Cardiac fibroblast (primary cell): ENCODE measurements at places on chromosomes 11 and 22.

DNA sequence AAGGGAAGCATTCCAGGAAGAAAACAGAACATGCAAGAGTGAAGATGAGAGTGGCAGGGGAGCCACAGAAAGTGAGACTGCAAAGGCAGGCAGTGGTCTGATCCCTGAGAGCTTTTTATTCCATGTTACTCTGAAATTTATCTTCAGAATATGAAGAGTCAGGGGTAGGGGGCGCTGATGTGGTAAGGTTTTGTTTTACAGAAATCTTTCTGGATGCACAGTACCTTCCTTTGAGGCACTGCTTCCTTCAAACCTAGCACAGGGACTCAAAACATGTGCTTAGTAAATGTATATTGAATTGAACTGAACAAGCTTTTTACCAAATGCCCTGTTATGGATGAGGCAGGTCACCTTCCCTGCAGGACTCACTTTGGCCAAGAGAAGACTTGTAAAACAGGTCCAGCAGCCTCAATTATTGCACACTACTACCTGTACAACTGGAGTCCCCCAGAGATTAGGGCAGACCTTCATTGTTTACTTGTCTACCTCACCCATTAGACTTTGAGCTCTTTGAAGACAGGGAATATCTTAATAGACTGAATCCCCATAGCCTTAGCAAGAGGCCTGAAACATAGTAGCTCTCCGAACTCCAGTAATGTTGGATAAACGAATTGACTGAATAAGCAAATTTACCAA lies 2.2 kb downstream of the PAK1 start:
- DNase-seq, result no peak

DNA sequence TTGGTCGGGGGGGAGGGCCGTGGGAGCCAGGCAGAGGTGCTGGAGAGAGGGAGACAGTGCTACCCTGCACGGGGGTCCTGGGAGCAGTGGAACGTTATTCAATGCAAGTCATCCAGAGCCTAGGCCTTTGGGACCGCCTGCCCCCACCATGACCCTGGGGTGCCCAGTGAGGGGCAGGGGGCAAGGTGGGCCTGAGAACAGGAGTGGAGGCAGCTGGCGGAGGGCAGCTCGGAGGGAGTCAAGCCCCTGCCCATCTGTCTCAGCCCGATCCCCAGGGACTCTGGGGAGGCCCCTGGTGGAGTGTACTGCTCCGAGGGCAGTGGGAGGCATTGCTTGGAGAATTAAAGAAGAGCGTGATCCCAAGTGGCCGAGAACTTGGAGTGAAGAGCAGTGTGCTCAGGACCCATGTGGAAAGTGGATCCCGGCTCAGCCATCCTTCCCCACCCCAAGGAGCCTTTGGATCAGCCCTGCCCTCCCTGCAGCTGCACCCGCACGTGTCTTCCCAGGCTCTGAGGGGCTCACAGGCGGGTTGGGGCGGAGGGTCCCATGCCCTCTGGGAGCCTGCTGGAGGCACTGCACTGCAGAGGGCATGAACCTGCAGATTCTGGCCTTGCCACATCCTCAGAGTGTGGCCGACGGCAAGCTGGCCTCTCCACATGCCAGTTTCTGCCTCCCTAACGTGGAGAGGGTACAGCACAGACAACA lies 34.0 kb upstream of the SMIM38 start:
- DNase-seq, result no peak

- DNase-seq, result no peak
Observed at GRCh38 chr11:65546217-65546958, 11.8 kb downstream of the LTBP3 start.

DNA sequence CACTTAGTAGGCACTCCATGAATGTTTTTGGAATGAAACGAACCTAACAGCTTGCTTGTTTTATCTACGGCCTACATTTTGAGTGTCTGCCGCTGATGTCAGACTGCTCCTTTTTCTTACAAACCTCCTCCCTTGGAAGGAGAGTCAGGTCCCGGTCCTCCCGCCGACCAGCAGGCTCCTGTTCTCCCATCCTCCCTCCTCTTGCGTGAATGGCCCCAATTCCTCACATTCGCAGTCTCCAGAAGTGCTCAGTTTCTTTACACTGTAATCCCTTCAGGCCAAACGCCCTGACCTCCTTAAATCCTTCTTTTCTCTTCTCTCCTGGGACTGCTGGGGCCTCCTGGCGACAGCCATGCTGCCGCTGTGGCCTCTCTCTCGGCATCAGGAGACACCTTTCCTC lies 82.6 kb upstream of the CSNK2A3 start:
- no peak for DNase-seq

- no peak for DNase-seq
Observed at GRCh38 chr11:4863876-4864275, 14.9 kb upstream of the OR51S1 start.

GRCh38 chr11:76680518-76681425 lies 10.2 kb upstream of the LRRC32 start:
- DNase-seq, result peak; percentile 78

DNA sequence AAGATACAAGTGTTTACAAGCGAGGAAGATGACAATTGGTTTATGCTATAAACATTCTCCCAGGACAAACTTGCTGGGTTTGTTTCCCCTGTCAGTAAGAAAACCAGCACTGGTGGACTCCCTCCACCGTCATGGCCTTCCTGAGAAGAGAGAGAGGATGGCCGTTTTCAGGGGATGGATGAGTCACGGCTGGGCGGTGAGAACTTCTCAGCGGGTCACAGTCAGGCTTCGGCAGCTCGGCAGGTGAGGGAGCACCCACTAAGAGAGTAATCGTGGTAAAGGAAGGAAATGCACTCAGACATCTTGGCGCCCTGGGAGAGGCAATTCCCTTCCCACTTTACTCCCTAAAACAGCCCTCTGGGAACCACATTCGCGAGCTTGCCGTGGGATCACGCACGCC lies 83.9 kb downstream of the NCAM1 start:
- DNase-seq, result no peak

- no peak for DNase-seq
Observed at GRCh38 chr11:75035911-75036565, 47.3 kb downstream of the NEU3 start.

DNA sequence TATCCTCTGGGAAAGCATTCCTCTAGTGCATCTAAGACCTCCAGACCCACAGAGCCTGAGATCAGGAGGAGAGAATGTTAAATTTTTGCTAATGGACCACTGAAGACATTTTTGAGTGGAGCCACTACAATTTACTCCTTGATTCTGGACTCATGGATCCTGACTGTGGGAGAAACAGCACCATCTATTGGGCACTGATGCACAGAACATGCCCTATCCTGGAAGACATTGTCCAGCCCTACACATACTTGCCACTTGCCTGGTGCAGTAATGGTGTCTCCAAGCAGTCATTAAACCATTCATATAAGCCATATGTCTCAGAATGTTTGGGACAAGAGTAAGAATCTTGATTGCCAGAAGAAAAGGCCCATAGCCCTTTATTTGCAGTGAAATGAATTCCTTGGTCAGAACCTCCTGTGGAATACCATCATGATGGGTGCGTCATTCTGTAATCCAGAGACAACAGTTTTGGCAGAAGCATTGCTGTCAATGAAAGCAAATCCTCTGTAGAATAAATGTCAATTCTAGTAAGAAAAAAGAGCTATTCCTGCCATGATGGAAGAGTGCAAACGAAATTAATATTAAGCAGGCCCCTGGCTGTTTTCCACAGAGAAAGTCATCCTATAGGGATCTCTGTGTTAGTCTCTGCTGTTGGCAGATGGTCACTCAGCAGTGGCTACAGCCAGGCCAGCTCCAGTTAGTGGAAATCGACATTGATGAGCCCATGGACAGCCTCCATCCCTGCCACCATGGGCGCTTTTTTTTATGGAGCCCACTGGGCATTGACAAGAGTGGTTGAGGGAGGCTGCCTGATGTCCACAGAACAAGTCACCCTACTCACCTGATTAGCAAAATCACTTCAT lies 43.5 kb downstream of the GGTLC2 start:
- peak; percentile 76 for DNase-seq

DNA sequence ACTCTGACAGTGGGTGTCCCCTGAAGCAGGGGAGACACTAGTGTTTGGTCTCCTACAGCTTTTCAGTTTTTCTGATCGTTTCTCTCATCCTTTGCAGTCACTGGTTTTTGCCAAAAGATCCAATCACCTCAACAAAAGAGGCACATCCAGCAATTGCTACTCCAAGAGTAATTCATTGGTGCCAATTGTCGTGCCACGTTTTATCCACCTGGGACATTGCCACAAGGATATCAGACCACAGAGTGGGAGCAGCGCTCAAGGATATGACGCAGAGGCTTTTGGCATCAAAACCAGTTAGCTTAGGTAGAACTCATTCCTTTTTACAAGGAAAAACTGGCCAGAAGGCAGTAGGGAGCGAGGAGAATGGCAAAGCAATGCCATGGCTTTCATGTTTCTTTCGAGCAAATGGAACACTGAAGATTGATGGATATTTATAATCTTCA lies 40.9 kb upstream of the BLID start:
- DNase-seq, result peak; percentile 84

GRCh38 chr11:79544361-79544760 lies 103.5 kb upstream of the TENM4 start:
- DNase-seq, result no peak

GRCh38 chr11:44275961-44276550 lies 33.9 kb downstream of the ALX4 start:
- DNase-seq, result no peak

DNA sequence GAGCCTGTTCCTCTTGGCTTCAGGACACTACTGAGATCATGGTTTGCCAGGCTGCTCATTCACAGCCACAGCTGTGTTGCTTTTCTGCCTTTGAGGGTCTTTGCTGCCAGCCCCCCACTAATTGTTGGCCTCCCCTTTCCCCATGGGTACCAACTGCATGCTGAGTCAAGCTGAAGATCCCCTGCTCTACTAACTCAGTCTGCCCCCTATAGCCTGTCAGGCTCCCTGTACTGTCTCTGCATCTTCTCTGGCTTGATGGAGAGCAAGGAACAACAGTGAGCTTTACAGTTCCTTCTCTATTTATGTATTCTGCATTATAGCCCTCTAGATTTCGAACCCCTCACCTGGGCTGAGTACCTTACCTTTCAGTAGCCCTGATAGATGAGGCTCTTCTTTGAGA lies 257.6 kb upstream of the CADM1 start:
- DNase-seq, result no peak

DNA sequence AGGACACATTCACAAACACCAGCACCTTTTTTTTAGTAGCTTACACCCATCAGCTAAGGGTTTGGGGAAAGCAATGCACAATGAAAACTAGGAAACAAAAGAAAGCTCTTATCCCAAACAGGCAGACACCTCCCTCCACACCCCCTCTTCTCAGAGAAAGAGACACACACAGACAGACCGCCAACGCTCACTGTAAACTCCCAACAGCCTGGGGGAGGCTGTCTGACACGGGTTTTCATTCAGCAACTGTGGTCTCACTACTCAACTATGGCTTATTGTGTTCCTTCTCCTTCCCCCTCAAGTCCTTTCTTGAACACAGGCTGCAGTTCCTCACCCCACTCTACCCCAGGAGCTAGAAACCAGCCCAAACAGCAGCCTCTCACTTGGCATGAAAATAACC lies 123.4 kb downstream of the C11orf58 start:
- no peak for DNase-seq

DNA sequence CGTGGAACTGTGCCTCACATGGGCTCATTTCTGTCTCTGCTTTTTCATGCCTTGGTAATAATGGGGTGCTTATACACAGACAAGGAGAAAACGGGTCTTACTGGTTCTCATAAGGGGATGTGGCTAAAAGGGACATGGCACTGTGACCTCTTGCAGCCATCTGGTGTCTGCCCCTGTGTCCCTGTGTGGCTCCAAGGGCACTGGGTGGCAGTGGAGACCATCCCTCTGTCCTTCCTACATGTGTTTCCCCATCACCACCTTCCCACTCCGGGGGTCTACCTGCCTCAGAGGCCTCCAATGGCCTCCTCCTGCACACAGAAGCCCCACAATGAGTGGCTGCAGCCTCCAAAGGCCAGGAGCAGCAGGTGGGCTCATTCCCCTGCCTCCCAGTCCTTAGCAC lies 221.2 kb downstream of the CEP164 start:
- DNase-seq, result no peak

- no peak for DNase-seq
Observed at GRCh38 chr22:45166932-45167331, 3.2 kb downstream of the NUP50 start.

DNA sequence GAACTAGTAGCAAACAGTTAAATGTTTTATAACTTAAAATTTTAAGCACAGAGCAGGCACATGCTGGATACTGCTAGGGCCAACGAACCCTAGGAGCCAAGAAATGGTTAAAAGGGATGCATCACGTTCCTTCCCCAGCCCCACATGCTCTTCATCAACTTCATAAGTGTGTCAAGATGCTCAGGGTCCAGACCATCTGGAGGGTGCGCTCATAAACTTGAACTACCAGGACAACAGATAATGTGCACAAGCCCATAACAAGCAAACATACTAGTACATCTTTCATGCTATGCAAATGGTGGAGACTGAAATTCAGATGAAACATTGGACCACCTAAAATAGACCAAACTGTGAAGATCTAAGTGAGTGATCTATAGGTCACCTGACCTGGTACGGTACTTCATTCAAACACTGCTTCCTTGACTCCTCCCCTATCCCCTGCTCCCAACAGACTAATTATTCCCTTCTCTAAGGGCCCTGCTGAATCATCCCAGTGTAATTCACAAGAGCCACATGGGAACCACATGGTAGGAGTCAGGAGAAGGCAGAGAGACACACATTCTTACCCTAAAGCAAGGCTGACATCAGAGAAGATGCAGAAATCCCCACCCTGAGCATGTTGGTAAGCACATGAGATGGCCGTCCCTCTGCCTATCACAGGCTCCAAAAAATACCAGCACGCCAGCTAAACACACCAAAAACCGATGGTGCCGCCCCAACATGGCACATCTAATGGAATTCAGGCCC lies 83.9 kb downstream of the ETS1 start:
- peak; percentile 56 for DNase-seq

GRCh38 chr11:111320728-111321568 lies 22.6 kb downstream of the POU2AF3 start:
- DNase-seq, result no peak

DNA sequence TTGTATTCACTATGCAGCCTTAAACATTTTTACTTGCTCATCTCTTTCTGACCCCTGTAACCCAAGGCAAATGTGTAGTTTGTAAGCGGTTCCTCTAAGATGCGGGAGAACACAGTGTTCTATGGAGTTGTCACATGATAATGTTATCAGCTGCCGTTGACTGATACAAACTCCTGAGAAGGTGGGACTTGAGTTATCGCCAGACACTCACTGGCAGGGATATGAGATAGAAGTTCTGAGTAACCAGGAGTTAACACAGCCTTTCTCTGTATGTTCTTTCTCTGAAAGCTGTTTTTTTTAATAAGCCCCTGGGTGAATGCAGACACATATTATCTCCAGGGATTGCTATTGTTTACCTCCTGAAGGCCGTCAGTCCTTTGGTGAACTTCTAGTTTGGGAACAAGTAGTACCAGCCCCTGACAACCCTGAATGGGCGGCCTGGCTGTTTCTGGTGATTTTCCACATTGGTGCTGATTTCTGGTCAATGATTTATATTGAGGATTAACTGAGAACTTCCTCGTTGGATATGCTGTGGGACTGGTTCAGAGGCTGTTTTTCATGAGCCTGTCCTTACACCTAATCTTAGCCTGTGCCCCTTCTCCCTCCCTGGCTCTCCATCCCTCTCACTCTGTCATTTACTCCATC lies 155.3 kb upstream of the RASSF10 start:
- peak; percentile 49 for DNase-seq

- DNase-seq, result no peak
Observed at GRCh38 chr11:99987821-99988470, 699.1 kb upstream of the ARHGAP42 start.
